ENCODE measurements at places on chromosomes 5 and 9.

DNA sequence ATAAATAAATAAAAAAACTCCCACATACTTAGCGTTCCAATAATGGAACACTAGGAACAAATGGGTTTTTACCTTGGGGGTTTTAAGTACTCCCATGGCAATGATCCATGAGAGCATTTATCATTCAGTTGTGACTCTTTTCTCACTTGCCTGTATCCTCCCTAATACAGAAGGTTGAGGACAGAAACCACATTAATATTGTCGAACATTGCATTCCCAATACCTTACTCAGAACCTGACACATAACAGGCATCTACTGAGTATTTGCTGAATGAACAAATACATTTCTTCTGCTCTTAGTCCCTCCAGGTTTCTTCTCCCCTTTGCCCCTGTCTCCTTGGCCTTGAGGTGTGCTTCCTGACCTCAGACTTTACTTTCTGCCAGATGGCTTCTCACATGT lies 175.9 kb downstream of the CEMIP2 start:
- DNase-seq: no peak

DNA sequence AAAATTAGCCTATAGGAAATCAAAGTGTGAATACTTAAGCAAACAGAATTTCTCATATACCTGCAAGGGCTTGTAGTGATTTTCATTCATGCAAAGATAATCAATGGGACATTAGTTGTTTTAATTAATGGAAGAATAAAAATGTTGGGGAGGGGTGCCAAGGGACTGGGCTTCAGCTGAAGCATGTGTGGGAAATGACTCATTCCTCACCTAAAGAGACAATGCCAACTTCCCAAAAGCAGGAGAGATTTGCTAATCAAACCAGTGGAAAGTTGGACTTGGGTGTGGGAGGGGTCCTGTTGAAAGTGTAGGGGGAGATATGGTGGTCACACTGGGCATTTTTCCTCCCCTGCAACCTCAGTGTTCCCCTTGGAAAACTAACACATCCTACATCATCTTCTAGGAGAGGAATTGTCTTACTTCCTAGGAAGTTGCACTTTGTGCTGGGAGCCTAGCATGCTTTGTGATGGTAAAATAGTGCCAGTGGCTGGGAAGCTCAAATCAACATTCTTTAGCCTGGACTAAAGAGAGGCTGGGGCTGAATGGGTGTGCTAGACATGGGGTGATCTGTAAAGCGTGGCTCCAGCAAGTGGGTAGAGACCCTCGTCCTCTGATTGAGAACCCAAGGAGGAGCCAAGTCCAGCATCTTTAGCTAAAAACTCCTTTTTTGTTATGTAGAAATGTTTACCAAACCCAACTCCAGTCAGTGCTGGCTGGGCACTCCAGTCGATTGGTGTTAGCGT lies 6.4 kb upstream of the LHX2 start:
- DNase-seq: no peak

DNA sequence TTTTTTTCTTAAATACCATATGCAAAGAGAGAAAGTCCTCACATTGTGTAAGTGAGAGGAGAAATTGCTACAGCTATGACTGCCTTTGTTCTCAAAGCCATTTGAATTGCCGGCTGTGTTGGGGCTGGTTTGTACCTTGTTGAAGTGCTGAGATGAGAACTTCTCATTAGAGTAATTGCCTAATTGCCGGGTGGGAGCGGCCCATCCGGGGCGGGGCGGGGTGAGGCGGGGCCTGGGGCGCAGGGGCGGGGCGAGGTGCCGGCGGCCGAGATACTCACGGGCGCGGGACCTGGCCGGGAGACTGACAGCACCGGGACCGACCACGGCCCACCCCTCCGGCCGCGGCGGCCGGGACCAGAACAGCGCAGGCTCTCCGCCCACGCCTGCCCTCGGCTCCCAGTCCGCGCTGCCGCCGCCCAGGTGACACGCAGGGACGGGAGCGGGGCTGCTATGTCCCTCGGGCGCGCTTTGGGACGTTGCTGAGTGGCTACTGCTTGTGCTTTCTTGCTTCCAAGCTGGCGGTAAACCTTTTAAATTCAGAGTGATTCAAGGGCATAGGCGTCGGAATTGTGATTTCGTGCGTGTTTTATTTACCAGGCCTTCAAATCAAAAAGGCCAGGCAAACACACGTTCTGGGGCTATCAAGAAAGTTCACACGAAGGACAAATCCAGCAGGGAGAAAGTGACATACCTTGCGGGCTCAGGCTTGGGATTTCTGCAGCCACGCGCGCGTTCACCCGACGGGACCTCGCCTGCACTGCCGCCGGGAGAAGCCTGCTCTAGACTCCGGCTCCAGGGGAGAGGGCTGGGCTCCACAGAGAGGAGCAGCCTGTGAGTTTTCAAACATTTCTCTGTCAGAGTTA lies 269.1 kb downstream of the FANCC start:
- peak; percentile 54 for DNase-seq

DNA sequence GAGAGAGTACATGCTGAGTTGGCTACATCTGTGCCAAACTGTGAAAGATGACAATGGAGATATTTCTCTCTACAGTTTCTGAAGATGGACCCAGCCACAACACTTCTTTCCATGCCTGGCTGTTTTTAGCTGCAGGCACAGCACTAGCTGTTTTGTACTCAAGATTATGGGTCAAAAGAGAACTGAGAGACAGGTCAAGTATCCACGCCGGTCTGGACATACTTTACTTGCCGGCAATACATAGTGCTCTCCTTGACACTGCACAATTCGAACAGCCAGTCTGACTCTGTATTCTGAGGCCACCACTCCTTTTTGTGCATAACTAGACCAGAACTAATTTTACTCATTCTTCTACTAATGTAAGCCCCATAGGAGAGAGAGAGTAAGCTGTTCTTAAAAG lies 2.6 kb downstream of the PRLR start:
- no peak for DNase-seq

- DNase-seq: no peak
These were observed 514.4 kb upstream of the TNC start for GRCh38 chr9:115632391-115632790.

DNA sequence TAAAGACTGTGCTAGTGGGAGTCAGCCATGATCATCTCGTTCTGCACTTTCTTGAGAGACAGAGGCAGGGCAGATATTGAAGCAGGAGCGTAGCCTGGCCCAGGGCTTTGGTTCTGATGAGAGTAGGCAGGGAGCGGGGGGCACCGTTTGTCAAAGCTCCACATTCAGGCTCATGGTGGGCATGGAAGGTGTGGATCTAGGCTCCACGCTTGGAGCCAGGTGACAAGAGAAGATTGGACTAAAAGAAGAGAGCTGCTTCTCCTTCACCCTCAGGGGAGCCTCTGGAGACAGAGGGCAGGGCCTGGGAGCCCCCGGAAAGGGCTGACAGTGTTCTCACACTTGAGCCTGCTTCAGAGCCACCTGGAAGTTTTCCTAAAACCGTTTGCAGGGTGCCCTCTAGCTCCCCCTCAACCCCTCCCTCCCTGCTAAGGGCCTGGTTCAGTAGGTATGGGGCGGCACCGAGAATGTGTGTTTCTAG lies 24.7 kb upstream of the FCN2 start:
- DNase-seq: no peak

- DNase-seq: no peak
These were observed 36.4 kb downstream of the SNX30 start for GRCh38 chr9:112786829-112787520.

GRCh38 chr5:4785971-4786370 lies 354.2 kb upstream of the ADAMTS16 start:
- no peak for DNase-seq

DNA sequence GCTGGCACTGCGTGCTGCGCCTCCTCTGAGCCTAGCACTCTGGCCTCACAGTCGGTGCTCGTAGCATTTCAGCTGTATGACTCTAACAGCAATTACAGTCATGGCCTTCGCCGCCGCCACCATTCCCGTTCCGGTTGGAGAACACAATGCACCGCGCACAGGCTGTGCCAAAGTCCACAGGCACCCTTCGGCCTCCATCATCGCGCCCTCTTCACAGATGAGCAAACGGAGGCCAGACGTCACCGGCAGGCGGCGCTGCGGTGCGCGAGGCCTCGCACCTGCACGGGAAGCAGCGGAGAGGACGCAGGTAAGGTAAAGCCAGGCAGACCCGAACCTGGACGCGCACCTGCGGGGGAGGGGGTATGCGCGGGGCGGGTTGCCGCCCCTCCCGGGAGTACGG lies 128.9 kb downstream of the BARX1 start:
- DNase-seq: peak; percentile 70

DNA sequence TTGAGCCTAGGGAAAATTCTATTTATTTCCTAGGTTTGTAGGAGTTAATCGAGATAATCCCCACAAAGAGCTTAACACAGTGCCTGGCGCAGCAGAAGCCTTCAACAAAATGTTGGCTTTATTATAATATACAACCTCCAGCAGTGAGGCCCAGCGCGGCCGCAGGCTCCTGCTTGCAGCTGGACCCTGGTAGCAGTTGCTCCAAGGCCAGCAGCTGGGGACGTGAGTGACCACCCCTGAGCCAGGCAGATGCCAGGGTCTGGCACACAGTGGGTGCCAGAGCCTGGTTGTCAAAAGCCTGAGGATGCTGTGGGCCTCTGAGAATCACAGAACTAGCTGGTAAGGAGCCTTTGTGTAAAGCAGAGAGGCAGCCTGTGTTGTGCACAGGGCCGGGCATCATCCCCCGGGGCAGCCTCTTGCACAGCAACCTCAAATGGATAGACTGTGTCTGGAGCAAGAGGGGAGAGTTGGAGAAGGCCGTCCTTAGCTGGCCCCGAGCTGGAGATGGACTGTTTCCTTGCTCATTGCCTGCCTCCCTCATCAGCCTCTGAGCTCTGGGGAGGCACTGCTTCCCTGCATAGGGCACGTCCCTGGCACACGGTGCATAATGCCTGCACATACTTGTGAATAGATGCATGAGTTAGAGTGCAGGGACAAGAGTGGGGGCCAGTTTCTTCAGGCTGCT lies 17.3 kb downstream of the CSF1R start:
- DNase-seq: no peak

DNA sequence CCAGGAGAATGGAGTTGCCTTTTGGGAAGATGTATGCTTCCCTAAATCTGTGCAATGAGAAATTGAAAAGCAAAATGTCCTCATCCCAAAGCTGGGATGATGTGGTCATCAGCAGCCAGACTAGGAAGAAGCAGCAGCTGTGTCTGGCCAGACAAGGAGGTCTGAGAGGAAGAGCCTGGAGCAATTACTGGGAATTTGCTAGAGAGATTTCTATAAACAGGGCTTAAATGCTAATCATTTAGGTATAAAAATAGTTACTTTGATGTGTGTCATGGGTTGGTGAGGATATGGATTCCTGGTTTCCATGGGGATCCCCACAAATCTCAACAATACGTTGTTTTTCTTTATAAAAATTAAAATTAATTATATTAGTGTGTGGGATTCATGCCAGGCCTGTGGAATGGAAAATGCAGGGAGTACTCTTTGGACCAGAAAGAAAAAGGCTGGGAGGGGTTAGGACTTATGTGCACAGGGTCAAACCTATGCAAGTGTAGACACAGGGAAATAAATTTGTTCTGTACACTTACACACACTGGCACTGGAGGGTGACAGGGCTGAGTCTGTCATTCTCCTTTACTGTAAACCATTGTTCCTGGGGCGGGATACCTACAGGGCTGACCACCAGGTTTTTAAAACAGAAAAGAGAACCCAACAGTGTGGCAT lies 58.7 kb upstream of the TRPC7 start:
- no peak for DNase-seq

- no peak for DNase-seq
These were observed 285.4 kb downstream of the TMEM232 start for GRCh38 chr5:110441035-110441434.

DNA sequence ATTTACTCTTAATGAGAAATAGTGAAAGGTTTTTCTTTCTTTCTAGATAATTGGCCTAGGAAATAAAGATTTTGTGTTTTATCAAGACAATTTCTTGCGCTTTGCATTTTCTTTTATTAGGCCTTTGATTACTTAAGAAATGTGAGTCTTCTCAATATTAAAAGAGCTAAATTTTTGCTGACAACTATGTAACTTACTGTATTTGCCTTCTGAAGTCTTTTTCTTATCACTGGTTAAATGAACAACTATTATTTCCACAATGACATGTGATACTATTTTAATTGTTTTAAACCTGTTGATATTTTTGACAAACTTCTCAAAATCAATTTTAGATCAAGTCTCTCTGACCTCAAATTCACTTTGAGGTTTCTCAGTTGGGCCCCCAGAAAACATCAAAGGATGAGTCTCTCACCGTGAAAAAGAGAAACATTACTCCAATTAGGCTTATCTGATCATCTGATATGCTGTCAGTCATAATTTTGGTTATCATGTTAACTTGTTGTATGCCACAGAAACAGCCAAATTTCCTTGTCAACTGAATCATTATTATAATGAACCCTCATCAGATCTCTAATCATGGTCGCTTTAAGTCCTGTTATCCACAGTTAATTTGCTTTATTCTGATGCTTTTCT lies 48.8 kb downstream of the RAPGEF1 start:
- DNase-seq: no peak

- no peak for DNase-seq
These were observed 88.8 kb downstream of the RGS7BP start for GRCh38 chr5:64594601-64595000.

DNA sequence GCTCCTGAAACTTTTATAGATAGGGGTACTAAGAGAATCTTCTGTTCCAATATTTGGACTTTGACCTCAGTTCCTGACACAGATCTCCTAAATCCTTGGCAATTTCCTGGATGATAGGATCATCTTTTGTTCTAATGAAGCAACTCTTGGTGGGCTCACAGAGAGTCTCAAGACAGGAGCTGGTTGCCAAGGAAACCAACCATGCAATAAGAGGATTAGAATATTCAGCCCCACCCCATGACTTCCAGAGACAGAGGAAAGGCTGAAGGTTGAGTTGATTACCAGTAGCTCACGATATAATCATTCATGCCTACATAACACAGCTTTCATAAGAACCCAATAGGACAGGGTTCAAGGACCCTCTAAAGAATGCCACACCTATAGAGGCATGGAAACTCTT lies 2050.2 kb upstream of the CDH6 start:
- DNase-seq: no peak

- no peak for DNase-seq
These were observed 141.5 kb upstream of the FBXL17 start for GRCh38 chr5:108523360-108523759.

- no peak for DNase-seq
These were observed 47.2 kb downstream of the RFX3 start for GRCh38 chr9:3478549-3478953.

DNA sequence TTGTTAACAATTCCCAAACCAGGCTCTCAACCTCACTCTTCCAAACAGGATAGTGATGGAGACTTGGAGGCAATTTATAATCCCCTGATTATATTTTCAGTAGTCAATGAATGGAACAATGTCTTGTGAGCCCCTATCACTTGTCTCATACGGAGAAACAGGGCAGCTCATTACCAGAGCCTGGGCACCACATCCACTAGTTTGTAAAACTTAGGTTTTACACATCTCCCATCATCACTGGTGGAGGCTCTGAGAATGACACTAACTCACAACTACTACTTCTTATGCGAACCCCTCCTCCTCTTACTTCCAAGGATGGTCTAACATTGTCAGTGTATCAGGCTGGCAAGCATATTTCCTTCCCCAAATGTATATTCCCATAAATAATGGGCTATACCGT lies 253.7 kb downstream of the EPB41L4A start:
- no peak for DNase-seq

DNA sequence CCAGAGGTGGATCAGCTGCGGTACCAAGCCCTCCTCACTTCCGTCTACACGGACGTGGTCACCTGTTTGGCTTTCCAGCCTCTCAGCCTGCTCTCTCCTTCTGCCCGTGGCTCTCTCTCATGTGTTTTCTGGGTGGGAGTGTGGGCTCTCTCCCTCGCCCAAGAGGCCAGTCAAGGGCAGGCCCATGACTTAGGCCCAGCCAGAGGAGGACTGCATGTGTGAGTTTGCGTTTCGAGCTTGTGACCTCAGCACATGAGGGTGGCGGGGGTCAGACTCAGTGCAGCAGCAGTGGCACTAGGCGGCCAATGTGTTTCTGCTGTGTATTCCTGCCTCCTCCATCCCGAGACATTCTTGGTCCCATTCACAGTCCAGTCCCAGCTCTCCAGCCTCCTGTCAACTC lies 82.5 kb upstream of the SMIM23 start:
- no peak for DNase-seq
